NCI-H1417 treated with DMSO at 0.1 percent for 48 hours (cell line): ENCODE measurements at places on chromosomes 12 and 14.

- DNase-seq: no peak
Measured at GRCh38 chr14:22071006-22071405, 397.4 kb upstream of the OR4E1 start.

DNA sequence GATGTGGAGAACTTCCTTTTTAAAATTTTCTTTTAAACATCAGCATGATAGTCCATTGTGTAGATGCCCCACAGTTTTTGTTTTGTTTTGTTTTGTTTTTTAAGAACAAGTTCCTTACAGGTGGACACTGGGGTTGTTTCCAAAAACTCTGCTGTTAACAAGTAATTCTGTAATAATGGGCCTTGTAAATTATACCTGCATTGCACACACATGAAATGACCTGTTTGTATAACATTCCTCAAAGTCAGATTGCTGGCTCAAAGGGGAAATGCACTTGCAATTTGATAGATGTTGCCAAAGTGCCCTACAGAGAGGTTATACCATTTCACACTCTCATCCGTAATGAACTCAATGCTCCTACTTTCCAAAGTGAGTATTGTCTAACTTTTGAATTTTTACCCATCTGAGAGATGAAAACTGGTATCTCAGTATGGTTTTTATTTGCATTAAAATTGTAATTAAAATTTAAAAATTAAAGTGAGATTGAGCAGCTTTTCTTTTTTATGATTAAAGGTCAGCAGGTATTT lies 89.2 kb downstream of the SPPL3 start:
- DNase-seq: no peak

DNA sequence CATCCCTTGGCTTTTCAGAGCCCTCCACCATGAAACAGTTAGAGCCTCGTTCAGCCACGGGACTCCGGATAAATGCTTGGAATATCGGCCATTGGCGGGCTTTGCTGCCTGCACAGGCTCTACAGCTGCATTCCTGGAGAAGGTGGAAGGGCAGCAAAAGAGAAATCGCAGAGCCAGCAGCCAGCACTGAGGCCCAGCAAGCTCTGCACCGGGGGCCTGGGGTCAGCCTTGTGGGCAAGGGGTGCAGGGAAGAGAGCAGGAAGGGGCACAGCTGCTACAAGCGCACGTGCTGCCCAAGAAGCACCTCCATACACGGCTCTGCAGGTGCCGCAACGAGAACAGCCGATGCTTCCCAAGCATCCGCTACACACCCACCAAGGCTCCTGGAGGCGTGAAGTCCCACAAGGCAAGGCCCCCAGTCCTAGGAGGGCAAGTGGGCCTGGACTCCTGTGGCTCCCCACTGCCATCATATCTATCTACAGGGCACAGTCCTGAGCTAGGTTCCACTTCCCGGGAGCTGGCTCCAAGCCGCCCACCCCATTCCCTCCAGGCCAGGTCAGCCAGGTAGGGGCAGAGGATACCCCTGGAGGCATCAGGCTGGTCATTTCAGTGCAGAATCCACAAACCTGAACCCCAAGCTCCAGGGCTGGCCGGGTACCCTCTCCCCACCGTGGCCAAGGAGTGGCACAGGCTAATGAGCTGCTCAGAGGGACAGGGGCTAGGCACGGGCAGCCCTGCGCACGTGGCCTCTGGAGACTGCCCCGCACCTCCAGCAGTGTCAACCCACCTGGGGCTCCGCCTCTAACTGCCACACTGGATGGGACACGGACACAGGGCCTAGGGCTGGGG lies 40.2 kb downstream of the CCNK start:
- no peak for DNase-seq

GRCh38 chr14:93706360-93706955 lies 81.8 kb downstream of the PRIMA1 start:
- no peak for DNase-seq

DNA sequence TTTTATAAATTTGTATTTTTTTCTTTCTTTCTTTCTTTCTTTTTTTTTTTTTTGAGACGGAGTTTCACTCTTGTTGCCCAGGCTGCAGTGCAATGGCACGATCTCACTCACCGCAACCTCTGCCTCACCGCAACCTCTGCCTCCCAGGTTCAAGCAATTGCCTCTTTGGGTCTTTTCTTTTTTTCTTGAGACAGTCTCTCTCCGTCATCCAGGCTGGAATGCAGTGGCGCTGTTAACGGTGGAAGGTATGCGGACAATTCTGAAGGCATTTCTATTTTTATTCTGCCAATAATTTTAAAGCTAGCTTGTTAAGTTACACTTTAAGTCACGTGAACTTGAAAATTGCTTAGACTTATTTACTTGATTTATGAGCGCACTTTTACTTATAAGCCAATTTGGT lies 8.8 kb upstream of the PHC1 start:
- DNase-seq: no peak

DNA sequence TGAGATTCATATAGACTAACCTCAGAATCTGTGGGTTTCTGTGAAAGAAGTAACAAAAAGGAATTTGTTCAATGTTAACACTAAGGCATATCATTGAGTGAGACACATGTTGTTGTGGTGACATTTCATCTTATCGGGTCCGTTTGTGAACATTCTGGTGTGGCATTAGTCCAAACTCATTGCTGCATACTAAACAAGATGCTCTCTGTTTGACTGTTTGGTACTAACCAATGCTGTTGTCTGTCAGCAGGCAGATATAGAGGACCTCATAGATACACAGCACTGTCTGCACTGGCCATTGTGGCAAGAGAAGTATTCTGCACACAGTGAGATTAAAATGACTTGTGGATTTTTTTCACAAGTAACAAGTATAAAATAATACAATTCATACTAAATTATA lies 41.2 kb downstream of the SLC25A21 start:
- DNase-seq: no peak

DNA sequence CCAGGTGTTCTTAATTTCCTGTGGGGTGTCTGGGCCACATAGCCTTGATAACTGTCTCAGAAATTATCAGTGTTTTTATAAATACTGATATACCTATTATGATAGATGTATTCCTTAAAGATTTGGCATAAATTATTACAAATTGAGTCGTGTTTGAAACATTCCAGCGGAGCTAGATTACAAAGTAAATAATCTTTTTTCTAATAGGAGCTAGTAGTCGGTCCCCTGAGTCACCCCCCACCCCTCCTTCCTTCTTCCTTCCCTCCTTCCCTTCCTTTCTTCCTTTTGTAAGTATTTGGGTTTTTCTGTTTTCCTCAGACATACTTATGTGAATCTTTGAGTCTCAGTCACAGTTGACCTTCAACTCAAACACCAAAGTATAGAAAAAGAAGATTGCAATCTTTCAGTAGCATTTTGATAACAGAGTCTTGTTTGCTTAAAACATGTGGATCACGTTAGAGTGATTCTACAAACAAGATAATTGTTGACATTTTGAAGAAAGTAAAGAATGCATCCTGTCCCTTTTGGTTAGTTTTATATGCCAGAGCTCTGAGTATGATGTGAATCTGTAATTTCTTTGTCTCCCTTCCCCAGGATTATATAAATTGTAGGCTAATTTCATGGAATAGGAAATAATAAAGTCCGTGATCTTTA lies 264.0 kb downstream of the FUT8 start:
- no peak for DNase-seq

DNA sequence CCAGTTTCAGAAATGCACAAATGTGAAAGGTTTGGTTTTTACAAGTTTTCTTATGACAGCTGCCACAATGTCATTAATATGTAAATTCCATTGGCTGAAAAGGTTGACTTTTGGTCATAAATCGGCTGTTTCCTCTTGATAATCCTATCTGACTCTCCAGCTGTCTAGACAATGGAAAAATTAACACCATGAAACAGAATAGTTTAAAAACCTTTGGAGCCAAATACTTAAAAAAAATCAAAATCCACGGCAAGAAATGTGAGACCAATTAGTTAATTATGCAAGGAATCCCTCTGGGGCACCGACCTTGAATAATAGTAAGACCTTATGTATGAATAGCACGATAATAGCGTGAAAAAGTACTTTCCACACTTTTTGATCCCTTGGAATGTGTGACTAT lies 138.0 kb downstream of the ZNF664 start:
- DNase-seq: no peak

DNA sequence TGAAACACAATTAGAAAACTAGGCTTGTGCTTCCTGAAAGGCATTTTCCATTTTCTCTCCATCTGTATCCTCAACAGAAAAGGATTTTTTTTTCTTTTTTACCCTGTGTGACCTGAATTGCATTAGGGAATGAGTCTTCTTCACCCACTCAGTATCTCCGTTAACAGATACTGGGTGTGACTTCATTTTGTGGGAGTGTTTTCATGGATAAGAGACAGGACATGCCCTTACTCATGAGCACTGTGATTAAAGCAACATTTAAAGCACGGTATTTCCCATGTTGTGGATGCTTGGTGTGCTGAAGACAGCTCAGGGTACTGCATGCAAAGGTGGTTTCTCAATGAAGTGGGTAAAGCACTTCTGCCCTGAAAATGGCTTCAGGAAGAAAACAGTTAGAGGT lies 1397.3 kb upstream of the TMEM132C start:
- no peak for DNase-seq

GRCh38 chr12:31021809-31022494 lies 51.7 kb upstream of the DDX11 start:
- DNase-seq: no peak

GRCh38 chr12:13179211-13180074 lies 17.1 kb upstream of the EMP1 start:
- DNase-seq: no peak

- DNase-seq: no peak
Measured at GRCh38 chr12:65823513-65824375, 539 bp upstream of the HMGA2 start.

GRCh38 chr12:102811110-102811737 lies 105.8 kb downstream of the PAH start:
- DNase-seq: no peak

DNA sequence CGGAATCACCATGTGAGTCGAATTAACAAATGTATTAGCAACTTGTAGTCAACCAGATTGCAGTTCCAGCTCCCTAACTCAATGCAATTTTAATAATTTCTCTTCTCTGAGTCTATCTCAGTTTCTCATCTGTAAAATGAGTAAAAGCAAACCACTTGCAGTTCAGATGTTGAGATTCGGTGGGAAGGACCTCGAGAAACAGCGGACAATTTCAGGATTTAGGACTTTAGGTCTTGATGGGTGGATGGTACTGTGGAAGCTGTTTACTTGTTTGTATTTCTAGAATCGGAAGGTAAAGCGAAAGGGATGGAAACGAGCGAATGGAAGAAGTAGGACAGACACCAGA lies 510 bp upstream of the TTC8 start:
- no peak for DNase-seq

GRCh38 chr14:93007225-93007997 lies 84.5 kb downstream of the CHGA start:
- DNase-seq: no peak
